Activated T-cell treated with anti-CD3 and anti-CD28 coated beads for 24 hours (primary cell): ENCODE measurements at places on chromosomes 3 and 15.

DNA sequence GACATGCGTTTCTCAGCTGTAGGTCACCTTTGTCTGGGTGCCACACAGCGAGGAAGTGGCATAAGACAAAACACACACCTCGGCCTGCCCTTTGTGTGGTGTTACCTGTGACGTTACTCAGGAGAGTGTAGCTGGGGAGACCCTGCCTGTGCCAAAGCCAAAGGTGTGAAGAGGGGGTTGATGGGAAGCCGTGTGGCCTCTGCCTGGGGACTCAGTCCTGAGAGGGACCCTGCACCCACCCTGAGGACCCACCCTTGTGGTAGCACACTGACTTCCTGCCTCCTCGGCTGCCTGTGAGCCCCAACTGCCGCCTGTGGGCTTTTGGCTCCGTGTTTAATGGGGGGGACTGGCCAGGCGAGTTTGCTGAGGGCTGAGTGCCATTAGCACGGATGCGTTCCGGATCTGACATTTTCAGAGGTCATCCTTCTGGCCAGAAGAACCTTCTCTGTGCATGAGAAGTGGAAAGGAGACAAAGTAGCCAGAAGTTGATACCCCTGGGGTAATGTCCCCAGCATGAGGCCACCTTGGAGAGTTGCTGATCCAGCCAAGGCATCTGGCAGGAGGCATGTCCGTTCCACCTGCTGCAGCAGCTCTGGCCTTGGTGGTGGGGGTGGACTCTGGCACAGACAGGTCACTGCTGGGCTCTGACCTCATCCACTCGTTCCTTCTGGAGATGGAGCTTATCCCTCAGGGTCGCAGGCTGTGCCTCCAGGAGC lies 51.8 kb upstream of the FURIN start:
- DNase-seq = no peak

GRCh38 chr3:139295040-139295439 lies 48.8 kb upstream of the MRPS22 start:
- no peak for DNase-seq

GRCh38 chr3:115789481-115789880 lies 166.2 kb downstream of the GAP43 start:
- no peak for DNase-seq

GRCh38 chr3:89340408-89340807 lies 233.0 kb downstream of the EPHA3 start:
- DNase-seq = no peak

DNA sequence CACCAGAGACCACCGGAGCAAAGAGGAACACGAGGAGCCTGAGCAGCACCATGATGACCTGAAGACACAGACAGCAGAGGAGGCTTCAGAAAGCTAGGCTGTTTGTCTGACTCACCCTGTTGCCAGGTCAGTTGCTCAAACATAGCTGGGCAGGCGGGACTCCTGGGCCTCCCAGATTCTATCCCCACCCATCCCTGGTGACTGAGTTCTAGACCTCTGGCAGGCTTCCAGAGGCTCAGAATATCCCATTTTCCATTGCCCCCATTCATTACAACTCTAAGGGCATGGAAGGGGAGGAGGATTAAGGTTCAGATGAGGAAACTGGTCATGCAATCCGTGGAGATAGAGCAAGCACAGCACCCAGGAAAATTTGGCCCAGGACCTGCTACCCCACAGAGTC lies at the start of gene CDHR4:
Gene CDHR4 (minus strand): TSS at position 113 of the 400 bp plus-strand sequence. CDS start 61 bp downstream, at position 52.
- no peak for DNase-seq

GRCh38 chr3:13219902-13220296 lies 146.7 kb upstream of the IQSEC1 start:
- no peak for DNase-seq

DNA sequence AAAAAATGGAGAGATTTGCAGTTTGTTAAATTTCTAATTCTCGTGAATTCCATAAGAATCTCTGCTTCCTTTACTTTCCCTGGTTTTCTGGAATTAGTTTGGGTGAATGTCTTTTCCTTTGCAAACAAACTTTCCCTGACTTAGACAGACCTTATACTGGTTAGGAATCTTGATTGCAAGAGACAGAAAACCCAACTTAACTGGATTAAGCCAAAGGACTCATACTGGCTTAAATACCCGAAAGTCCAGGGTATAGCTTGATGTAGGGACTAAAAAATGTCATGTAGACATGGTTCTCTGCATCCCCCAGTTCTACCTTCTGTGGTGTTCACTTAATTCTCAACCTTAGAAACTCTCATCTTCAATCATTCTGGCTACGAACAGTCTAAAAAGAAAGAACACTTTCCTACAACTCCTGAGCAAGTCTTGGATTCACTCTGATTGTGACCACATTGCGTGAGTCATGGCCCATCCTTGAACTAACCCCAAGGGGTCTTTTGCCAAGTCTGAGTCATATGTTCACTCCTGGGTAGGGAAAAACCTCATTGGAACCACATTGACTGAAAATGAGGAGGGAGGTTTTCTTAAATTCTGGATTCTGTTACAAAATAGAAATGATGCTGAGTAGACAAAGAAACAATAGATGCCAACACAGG lies 136.0 kb upstream of the DAZL start:
- DNase-seq = no peak

- no peak for DNase-seq
Observed at GRCh38 chr3:95508124-95508523, 1306.3 kb upstream of the EPHA6 start.

DNA sequence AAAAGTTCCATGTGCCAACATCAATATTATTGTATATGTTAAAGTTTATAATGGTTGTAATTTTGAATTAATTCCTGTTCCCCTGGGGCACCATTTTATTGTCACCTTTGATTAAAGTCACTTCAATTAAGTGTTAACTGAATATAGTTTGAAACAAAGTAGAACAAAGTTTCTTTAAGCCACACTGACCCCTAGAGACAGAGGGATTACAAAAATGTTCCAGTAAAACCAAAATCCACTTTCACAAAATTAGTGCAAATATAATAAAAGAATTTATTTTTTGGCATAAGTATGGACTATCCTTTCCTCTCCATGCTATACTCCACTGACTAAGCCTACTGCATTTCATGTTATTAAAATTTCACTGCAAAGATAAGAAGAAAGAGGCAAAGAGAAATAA lies 123.9 kb downstream of the ZMAT3 start:
- DNase-seq = no peak

GRCh38 chr3:64502284-64502683 lies 185.5 kb downstream of the ADAMTS9 start:
- DNase-seq = no peak

DNA sequence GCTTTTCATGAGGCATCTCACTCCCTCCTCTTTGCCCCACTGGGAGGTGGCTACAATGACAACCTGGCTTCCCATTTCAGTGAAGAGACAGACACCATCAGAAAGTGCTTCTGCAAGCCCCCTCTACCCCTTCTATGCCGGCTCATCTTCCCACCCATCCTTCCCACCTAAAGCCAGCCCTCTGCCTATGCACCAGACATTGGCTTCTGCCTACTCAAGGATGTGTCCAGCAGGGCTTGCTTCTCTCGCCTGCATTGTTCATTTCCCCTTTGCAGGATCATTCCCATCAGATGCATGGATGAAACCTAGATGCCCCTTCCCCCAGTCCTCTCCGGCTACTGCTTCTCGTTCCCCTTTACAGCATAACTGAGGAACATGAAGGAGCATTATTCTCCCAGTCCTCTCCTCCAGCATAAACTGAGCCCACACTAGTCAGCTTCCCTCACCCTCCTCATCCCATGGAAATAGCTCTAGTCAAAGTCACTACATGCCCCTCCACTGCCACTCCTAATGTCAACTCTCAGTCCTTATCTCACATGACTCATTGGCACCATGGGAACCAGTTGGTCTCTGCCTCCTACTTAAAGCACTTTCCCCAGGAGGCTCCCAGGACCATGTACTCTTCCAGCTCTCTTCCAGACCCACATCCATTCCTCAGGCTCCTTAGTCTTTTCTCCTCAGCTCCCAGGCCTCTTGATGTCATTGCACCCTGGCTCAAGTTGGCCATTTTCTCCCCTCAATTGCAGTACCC lies 47.9 kb downstream of the TM2D3 start:
- no peak for DNase-seq

DNA sequence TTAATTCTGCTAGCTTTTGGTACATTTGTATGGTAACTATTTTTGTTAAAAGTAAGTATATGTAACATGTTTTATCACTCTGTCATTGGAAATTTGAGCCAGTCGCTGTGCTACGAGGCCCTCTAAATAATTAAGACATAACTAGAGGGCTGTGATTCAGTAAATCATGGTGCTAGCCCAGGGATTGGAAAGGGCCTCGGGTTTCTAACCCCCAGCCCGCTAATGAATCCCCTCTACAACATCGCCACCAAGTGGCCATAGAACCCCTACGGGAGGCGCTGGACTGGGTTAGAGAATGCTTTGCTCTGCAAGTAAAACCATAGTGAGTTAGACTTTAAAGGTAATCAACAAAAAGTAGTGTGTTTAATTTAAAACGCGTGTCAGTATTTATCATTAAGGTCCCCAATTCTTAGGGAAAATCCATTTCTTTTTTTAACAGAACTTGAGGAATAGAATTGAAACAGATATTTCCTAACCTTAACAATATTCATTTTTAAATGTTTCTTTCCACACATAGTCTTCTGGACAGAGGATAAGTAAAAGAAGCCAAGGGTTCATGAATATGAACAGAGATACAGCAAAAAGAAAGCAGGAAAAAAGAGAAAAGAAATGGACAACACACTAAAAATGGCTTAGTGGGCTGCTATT lies 744.7 kb downstream of the EPHA3 start:
- no peak for DNase-seq

DNA sequence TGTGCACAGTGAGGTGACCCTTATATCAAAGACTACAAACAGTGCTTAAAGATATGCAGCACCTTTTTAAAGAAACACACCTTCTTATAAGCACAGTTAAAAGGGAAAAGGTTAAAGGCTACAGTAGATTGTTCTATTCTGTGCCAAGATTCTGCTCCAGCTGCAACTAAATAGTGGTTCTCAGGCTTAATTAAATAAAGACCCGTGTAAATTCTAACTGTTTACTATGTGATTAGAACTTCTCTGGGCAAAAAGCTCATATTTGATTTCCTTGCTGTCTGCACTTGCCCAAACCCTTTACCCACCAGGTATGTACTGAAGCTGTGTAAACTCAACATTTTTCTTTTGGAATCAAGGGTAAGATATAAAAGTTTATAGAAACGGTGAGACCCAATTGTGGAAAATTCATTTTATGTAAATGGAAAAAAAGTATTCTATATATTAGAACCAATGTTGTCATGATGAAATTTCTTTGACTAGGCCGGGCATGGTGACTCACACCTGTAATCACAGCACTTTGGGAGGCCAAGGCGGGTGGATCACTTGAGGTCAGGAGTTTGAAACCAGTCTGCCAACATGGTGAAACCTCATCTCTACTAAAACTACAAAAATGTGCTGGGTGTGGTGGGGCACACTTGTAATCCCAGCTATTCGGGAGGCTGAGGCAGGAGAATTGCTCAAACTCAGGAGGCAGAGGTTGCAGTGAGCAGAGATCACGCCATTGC lies 230.6 kb downstream of the MECOM start:
- DNase-seq = no peak

- DNase-seq = no peak
Observed at GRCh38 chr3:139906418-139906817, 28.6 kb upstream of the CLSTN2 start.

DNA sequence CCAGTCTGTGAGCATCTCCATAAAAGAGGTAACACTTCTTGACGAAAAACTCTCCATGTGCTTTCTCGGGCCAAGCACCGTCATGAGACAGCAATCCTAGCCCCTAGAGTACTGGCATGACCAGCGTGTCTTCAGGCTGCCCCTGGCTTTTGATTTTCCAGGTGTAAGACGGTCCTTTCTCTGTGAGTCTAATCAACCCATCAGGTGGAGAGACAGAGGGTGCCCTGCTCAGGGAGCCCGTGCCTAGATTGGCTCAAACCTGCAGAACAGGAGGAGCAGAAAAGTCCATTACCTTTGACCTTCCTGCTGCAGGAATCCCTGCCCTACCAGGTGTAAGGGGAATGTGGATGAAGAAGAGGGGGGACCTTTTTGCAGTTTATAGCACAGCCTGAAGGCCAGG lies 109.5 kb upstream of the CHRM5 start:
- no peak for DNase-seq

DNA sequence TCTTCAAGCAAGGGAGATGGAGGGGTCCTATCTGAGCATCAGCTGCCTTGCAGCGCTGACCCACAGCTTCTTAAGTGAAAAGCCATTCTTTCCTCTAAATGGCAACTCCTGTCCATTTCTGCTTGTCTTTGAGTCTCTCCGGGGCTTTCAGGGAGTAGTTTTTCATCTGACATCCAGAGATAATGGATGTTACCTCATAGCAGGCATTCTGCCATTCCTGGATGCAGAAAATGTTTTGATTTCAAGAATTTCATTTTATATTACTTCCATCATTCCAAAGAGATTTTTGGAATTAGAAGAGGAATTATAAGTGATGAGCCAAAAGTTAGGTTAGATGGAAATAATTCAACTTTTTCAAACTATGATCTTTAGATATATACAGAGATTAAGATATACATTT lies 44.9 kb upstream of the GABRG3 start:
- no peak for DNase-seq

DNA sequence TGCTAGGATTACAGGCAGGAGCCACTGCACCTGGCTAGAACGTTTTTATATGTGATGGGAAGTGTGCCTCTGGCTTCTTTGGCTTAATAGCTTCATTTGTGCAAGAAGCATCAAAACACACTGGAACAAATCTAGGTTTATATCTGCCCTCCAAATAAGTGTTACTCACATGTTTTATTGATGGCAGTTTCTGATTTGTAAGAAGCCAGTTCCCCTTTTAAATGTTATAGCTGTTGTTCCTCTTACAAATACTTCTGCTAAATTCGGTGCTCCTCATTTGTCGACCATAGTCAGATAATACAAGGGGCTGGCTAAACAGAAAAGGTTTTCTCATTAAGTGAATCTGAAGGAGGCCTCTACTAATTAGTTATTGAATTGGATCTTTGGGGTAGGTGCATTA lies 307.1 kb upstream of the SEMA6D start:
- no peak for DNase-seq

- DNase-seq = no peak
Observed at GRCh38 chr3:182969277-182969676, 11.1 kb downstream of the DCUN1D1 start.

DNA sequence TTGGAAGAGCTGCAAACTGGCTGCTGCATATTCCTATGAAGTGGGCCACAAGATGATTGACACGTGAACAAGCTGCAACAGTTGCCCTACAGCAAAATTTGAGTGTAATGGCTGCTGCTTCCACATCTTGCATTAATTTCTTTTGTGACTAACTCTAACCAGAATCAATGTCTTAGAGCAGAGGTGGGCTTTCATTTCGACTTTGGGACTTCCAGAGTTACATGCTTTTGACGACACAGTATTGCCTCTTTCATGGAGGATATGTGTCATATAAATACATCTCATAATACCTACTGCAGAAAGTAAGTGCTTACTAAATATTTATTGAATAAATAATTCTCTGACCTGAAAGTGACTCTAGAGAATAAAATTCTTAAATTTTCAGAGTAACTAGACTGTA lies 340.7 kb upstream of the KCNH8 start:
- DNase-seq = no peak

DNA sequence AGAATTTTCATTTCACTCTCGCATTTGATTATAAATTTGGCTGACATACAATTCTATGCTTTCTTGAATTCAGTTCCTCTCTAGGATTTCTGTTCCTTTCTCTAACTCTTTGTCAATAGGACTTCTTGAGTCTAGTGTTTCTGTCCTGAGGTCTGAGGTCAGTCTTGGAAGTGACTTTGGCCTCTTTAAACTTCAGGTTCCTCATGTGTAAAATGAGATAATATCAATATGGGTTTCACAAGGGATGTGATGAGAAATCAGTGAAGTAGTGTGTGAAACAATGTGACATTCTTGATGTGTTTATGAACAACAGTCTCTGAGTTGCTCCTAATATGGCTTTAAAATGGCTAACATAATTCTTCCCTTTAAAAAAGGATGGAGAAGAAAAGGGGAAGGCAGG lies 92.2 kb downstream of the SV2B start:
- DNase-seq = no peak
